ENCODE measurements at places on chromosomes 5 and 9. TPM values are rescaled to one million over a fixed set of nuclear protein-coding genes. Genes with fewer than 3 reads are reported as not detected.

RNF183 gene
- total RNA-seq: not detected

IFNK gene
- not detected for total RNA-seq

IL3 gene
- not detected for total RNA-seq

RNF224 gene
- not detected for total RNA-seq

DMRT3 gene
- total RNA-seq: 0.42 TPM

TBC1D13 gene
- 15.5 TPM for total RNA-seq

CXCL14 gene
- total RNA-seq: 76.5 TPM

SLC4A9 gene
- not detected for total RNA-seq

SNX2 gene
- 88.2 TPM for total RNA-seq

ADAMTS16 gene
- total RNA-seq: 1.5 TPM

Data from tibial nerve (tissue), 4 donors.